Esophagus squamous epithelium (tissue), 5 donors: ENCODE measurements at places on chromosomes 11 and 22.

DNA sequence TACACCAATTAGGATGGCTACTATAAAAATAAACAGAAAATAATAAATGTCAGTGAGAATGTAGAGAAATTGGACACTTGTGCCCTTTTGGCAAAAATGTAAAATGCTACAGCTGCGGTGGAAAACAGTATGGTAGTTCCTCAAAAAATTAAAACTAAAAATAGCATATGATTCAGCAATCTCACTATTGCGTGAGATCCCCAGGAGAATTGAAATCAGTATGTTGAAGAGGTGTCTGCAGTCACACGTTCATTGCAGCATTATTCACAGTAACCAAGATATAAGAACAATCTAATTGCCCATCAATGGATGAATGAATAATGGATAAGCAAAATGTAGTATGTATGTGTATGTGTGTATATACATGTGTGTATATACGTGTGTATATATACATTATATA is 6.8 kb downstream of the OR52N2 start:
- no peak for DNase-seq

GRCh38 chr11:47854667-47855066 is 6.5 kb upstream of the NUP160 start:
- no peak for DNase-seq

DNA sequence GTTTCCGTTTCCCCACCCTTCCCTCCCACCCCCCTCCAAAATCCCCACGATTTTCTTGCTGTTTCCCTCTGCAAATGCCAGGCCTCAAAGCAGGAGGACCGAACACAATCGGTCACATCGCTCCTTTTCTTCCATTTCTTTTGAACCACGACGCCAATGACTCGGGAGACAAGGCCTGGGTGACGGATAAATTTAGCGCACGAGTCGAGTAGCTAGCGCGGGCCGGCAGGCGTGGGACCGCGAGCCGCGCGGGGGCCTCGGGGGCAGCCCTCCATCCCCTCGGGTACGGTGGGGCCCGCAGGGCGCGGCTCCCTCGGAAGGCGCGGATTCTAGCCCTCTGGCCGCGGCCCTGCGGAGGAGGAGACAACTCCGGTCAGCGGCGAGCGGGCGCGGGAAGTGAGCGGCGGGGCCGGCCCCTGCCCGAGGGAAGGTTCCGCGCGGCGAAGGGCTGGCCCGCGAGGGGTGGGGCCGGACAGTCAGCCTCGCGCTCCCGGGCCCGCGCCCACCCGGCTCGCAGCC is 414 bp downstream of the JOSD1 start:
- no peak for DNase-seq

GRCh38 chr11:133619397-133619796 is 87.1 kb upstream of the OPCML start:
- no peak for DNase-seq

DNA sequence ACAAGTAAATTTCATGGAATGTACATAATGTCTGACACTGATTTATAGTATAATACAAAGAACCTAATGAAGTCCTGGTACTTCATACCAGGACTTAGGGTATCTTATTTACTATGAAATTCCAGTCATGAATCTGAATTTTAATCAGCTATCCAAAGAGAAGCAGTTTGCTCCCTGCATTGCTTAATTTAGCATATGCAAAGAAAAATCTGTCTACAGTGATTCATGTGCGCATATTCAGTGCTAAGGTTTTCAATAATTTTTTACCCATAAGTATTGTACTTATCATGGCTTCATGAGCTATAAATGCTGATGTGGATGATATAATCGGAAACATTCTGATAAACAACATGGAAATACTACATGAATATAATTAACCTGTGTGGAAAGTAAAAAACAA is 185.6 kb upstream of the ARHGAP42 start:
- no peak for DNase-seq

GRCh38 chr11:118529584-118530175 is 1.3 kb upstream of the TMEM25 start:
- no peak for DNase-seq

GRCh38 chr22:20213833-20214708 is 54.0 kb downstream of the RTN4R start:
- DNase-seq, result no peak

DNA sequence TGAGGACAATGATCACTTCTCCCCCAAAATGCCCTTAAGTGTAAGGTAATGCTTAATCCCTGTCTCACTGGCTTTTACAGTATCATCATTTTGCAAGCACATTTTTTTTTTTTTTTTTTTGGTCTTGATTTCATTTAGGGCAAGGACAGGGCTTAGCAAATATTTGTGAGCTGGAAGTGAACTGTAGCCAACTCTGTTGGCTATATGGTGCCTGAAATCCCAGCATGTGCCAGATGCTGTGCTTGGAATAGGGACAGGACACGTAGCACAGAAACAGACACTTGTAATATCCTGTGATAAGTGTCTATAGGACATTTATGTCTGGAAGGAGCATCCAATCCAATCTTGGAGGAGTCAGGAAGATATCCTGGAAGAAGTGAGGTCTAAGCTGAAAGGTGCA is 198.3 kb downstream of the NAV2 start:
- DNase-seq, result no peak

GRCh38 chr11:15028379-15028778 is 45.0 kb upstream of the CALCB start:
- no peak for DNase-seq

DNA sequence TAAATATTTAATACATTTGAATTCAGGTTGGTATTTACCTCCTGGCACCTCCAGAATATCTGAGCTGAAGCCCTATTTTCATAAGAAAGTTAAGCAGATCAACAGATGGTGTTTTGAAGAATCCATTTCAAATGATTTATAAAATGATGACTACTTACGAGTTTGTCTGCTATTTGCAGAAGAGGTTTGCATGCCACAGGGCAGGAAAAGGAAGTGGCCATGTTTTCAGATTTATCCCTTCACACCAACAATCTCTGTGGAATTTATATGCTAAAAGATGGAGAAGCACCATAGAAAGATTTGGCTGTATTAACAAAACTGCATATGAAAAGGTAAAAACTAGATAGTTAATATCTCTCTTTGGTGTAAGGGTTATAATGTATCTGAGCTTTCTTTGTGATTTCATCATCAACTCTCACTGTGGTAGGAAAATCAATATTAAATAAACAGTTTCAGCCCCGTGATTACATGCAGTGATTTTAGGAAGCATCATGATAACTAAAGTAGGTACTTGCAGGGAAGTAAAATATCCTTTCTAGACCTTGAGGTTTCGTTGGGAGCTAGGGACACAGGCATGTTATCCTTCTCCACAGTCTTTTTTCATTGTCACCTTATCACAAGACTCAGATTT is 2.6 kb downstream of the BMAL1 start:
- no peak for DNase-seq

DNA sequence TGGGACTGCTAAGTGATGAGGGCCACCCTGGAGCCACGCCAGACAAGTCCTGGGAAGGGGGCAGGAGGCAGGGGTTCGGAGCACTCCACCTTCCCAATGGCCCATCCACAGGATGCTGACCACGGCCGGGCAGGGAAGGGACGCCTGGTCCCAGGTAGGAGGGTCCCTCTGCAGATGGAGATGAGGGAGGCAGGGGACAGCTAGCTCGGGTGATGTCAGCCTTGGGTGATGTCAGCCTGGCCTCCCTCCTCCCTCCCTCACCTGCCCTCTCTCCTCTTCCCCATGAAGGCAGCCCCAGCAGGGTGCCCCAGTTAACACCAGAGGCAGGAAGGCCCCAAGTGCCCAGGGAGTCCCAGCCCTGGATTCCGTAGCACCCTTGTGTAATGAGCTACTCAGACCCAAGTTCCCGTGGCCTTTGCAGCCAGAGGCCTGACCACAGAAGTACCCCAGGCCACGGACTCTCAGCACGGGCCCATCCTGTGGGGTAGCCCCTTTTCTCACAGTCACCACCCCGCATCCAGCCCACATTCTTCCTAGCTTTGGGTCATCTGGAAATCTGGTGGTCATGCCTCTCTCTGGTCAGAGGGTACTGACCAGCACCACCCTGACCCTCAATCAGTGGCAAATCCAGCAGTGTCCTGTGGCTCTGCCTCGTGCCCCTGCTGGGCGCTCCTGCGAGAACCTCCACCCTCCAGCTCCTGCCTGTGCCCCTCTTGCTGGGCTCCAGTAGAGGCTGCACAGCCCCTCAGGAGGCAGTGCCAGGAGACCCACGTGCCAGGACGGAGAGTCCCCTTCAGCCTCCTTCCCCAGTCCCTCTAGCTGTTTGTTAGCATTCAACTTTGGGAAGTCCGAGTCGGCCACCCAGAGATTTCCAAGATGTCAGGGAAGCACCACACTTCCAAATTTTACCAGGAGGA is 47.4 kb downstream of the SHANK2 start:
- DNase-seq, result no peak

DNA sequence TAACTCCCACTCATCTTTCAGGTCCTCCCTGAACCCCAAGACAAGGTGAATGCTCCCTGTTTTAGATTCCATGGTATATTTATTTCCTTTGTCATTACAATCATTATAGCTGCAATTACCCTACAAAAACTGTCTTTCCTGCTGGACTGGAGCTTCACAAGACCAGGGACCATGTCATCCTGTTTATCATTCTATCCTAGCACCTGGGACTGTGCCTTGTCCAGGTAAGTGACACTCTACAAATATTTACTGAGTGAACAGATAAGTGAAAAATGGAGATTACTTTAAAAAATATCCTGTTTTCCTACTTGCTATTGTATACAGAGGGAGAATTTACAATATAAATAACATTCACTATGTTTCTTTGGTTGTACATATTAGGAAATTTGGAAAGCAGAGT is 22.5 kb upstream of the ELF5 start:
- no peak for DNase-seq

GRCh38 chr11:133948711-133949110 is 8.1 kb downstream of the IGSF9B start:
- DNase-seq, result no peak

DNA sequence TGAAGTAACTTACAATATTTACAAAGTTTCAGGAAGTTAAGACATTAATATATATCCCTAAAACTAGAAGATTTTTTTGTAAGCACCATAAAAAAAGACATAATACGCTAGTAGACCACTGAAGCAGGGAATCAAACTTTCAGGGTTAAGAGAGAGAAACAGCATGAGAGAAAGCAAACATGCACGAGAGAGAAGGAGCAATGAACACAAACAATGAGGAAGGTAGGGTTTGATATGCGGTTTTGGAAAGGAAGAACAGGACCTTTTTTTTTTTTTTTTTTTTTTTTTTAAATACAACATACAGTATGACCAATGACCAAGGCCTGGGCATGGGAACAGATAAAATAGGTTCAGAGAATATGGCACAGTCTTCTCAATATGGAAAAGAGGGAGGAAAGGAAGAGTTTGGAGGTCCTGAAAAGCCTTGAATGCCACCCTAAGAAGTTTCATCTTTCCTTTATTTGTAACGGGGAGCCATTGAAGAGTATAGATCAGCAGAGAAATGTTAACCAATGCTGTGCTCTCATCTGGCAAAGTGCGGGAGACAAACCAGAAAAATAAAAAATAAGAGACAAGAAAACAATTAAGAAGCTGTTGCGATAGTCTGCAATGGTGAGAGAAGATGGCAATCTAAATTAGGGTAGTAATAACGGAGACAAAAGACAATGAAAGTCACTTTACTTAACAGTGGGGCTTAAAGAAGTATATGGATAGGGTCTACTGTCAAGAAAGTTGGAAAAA is 101.0 kb downstream of the USP35 start:
- no peak for DNase-seq

GRCh38 chr11:76579056-76579751 is 91.3 kb downstream of the LRRC32 start:
- no peak for DNase-seq

GRCh38 chr11:561148-562003 is 606 bp downstream of the RASSF7 start:
- DNase-seq, result no peak

DNA sequence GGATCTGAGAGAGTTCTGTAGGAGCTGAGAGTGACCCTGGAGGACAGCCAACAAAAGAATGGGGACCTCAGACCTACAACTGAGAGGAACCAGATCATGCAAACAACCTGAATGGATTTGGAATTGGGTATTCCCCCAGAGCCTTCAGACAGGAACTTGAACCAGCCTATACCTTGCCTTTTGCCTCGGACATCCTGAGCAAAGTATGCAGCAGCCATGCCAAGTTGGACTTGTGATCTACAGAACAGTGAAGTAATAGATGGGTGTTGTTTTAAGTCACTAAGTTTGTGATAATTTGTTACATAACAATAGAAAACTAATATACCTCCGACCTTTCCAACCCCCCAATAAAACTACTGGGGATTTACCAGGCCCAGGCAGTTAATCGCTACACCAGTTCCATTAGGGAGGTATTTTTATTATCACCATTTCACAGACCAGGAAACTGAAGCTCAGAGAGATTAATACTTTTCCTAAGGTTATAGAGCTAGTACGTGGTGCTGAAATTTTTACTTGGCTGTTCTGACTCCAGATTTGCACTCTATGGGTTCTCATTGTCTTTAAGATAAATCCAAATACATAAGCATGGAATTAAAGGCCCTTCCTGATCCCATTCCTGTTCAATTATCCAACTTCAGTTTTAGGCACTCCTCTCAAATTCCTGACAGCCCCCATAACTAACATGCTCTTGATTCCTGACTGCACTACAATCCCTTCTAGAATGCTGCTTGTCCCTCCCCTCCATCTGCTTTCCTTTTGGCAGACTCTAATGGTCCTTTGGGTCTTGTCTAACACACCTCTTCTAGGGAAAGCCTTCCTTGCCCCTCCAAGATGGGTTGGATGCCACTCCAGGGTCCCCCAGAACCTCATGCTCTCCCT is 1.7 kb upstream of the RASSF10 start:
- no peak for DNase-seq

GRCh38 chr11:78551066-78551465 is 23.6 kb downstream of the NARS2 start:
- no peak for DNase-seq

DNA sequence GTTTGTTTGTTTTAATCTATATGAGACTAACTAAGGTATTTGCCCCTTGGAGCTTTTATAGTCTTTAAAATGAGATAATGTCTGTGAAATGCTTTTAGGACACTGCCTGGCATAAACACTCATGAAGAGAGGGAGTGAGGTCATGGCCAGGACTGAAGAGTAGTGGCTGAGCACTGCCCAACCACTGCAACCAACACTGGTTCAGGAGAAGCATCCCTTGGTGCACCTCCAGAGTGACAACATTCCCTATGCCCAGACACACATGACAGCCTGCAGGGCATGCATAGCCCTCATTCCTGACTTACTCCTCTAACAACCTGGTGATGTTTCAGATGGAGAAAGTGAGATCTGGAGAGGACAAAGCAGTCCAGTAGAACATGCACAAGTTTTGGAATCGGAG is 36.1 kb downstream of the ME3 start:
- DNase-seq, result no peak

GRCh38 chr11:19244621-19245020 is 3.9 kb upstream of the E2F8 start:
- DNase-seq, result no peak
